ENCODE measurements at places on chromosomes 7 and 10.
A peak's percentile ranks its signal among the peaks of the same experiment; 100 is the strongest.

GRCh38 chr10:44476409-44477045, 91.6 kb upstream of the CXCL12 start:
- DNase-seq = no peak

GRCh38 chr7:113891031-113891350, 27.8 kb downstream of the PPP1R3A start:
- DNase-seq = no peak

GRCh38 chr7:84510505-84510904, 315.9 kb upstream of the SEMA3A start:
- DNase-seq = no peak

DNA sequence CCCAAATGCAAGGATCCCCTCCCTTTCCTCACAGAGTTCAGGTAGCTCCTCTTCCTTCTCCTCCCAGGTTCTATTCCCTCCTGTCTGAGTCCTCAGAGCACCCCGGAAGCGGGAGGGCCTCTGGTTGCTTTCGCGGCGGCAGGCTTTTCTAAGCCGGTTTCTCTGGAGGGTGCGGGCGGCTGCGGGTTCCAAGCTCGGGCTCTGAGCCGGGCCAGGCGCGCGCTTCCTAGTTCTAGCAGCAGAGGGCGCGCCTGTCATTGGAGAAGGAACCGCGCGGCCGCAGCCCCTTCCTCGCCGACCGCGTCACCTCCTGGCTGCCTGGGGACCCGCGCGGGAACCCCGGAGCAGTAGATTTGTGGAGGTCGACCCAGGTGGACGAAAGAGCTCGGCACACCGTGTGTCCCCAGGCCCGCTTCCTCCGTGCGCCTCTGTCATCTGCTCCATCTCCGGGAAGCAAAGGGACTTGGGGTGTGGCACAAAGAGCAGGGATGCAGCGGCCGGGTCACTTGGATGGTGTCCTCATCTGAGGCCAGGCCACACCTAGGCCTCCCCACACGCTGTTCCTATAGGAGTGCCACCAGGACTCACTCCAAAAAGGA, 389.0 kb upstream of the PODXL start:
- DNase-seq = no peak

DNA sequence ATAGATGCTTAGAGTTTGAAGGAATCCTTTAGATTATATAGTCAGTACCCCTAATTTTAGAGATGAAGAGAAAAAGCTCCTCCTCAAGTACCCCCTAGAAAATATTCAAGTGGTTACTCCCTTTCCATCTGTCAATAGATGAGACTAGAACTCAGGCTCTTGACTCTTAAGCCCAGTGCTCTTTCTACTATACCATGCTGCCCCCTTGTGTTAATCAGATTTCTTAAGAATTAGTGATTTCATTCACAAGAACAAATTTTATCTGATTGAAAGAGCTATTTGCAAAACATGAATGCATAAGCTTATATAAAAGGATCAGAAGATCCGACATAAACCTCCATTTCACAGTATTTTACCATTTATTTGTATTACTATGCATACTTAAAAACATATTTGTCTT, 179.3 kb downstream of the TFEC start:
- DNase-seq = no peak

- no peak for DNase-seq
Observed at GRCh38 chr10:113651021-113651420, 12.8 kb downstream of the NRAP start.

- DNase-seq = no peak
Observed at GRCh38 chr10:29611781-29612381, 22.9 kb downstream of the SVIL start.

DNA sequence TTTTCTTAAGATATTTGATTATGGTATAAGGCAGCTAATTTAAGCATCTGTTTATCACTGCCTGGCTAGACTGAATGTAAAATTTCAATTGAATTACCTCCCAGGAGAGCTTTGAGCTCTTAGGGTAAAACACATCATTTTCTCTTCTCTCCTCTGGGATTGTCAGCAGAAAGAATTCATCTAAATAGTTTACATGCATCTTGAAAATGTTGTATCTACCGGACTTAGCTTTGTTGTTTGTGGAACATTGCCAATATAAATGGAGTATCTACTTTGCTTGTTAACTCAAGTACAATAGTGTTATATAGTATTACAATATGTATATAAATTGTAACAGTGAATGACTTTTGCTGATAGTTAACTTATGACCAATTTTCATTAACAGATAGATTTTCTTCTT, 73.3 kb downstream of the TAF3 start:
- no peak for DNase-seq

GRCh38 chr10:11325817-11326216, 285.6 kb downstream of the USP6NL start:
- DNase-seq = no peak

GRCh38 chr10:95196046-95196445, 2.0 kb downstream of the ACSM6 start:
- no peak for DNase-seq

DNA sequence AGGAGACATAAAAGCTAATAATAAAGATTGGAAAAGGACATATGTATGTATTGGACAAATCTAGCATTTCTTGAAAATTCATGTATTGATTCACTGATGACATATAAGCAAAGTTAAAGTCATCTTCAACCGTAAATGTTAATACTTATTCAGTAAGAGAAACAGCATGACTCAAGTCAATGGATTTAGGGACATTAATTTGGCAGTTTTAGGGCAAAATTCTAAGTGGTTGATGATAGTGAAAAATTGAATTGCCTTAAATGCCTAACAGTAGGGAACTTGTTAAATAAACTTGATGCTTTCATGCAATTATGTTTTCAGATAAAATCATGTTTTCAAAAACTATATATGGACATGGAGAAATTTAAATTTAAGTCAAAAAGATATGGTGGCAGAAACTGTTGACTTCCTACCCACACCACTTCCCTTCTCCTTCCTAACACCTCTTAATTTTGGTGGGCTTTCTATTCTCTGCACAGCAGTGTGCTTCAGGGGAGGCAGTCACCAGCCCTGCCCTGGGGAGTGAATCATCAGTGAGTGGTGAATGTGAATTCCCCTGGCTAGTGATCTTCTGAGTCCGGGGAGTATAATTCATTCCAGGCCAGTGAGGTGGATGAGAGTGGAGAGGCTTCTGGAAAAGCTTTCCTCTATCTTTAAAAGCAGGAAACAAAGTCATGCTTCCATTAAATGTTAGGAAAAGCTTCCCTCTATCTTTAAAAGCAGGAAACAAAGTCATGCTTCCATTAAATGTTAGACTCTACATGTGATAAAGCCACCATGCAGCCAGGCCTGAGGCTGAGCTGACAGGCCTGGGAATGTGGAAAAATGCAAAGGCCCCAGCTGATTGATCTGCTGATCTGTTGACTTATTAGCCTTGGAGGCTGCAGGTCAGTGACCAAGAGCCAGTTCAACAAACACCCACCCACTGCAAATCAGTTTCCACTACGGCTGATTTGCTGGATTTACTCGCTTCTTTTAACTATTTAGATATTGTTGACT, 25.2 kb upstream of the ITGB1 start:
- DNase-seq = no peak

- no peak for DNase-seq
Observed at GRCh38 chr7:129742256-129742655, 130.7 kb downstream of the NRF1 start.

GRCh38 chr7:134435161-134435920, 23.6 kb downstream of the AKR1B1 start:
- DNase-seq = no peak

- no peak for DNase-seq
Observed at GRCh38 chr10:36211856-36212255, 569.8 kb upstream of the FZD8 start.

- no peak for DNase-seq
Observed at GRCh38 chr7:29271319-29271658, 76.7 kb downstream of the CHN2 start.

DNA sequence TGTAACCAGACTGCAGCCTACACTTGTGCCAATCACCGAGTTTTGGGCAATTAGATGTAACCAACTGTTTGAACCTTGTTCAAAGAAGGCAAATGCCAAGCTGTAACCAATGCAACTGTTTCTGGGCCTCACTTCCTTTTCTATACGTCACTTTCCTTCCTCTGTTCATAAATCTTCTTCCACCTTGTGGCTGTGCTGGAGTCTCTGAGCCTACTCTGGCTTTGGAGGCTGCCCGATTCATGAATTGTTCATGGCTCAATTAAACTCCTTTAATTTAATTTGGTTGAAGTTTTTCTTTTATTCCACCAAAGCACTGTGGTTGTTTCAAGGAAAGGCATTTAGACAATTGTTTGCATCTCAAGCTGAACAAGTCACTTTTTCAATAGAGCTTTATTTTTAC, 43.5 kb upstream of the UCN3 start:
- no peak for DNase-seq

DNA sequence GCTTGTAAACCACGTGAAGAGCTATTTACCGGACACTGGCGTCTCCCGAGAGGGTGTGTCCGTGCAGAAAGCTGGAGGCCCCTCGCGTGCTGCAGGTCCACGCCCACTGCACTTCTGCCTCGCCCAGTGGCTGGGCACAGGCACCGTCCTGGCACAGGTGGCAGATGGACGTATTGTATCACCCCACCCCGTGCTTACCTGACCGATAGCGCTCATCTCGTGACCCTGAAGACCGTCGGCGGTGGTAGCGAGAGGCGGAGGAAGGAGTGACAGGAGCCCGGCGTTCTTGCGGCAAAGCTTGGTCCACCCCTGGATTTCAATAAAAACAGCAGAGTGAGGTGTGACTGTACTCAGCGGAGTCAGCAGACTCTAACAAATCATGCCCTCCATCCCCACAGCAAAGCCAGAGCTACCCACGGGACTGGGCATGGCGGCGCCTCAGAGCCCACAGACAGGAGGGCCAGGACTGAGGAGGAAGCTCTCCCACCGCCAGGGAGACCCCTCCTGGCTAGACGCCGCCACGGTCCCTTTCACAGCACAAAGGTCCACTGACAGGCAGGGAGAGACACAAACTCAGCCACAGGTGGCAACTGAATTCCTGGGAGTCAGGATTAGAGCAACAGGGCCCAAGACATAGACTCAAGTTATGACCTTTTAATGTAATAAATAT, 217.1 kb downstream of the DIP2C start:
- DNase-seq = no peak

GRCh38 chr10:21759232-21759631, 225.2 kb downstream of the MLLT10 start:
- no peak for DNase-seq

- no peak for DNase-seq
Observed at GRCh38 chr10:99393683-99394082, 36.7 kb downstream of the GOT1 start.

DNA sequence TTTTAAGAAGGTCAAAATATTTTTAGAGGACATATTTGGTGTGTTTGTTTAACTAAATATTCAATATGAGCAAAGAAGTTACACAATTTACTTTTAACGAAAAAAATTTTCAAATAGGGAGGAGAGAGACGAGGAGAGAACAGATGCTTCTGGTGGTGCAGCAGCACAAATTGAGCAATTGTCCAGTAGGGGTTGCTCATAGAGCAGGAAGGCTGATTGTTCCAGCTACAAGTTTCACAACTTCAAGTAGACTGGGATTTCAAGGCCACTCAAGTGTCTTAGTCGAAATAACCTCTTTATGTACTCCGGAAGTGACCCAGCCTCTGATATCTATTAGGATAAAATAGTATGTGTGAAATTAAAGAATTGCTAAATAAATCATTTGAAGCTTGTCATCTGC, 197.9 kb downstream of the HDAC9 start:
- no peak for DNase-seq

DNA sequence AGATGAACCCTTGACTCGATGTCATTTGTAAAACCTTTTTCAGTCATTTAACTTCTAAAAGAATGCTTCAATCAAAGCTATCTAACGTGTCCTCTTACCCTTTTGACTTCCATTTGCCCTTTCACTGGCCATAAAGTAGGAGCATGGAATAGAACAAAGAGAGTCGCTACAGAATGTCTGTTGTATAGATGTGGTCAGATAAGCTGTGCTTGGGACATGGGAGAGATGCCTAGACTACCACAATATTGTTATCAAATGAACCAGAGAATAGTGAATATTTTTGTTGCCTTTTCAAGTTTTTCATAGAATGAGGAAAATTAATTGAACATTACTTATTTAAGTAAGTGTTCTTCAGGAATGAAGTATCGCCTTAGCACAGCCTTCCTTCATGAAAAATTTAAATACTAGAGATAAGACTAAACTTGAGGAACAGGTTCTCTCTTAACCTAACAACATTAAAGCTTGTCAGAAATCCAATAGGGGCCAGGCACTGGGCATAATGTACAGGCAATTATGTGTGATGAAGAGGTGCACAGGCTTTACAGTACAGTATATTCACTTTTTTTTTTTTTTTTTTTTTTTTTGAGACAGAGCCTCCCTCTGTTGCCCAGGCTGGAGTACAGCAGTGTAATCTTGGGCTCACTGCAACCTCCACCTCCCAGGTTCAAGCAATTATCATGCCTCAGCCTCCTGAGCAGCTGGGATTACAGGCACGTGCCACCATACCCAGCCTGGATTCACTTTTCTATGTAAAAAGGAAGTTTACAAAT, 7.5 kb upstream of the KMT2E start:
- peak; percentile 50 for DNase-seq

- DNase-seq = no peak
Observed at GRCh38 chr7:36999626-37000485, 275.6 kb upstream of the AOAH start.

DNA sequence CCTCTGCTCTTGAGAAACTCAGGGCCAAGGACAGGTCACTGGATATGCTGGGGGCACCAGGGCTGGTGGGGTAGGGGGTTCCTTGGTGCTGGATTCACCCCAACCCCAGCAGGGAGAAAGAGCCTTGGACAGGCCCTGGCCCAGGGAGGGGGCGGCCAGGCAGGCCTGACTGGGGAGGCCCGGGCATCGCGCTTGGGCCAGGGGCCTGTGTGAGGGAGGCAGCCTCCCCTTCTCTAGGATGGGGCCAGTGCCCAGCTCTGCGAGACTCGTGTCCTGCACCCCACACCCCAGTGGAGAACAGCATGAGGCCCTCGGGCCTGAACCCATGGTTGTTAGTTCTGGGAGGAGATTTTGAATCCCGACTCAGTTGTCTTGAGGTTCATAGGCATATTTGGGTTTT, 217.1 kb downstream of the ZNF248 start:
- no peak for DNase-seq

GRCh38 chr7:39971924-39972323, 21.9 kb downstream of the CDK13 start:
- no peak for DNase-seq

DNA sequence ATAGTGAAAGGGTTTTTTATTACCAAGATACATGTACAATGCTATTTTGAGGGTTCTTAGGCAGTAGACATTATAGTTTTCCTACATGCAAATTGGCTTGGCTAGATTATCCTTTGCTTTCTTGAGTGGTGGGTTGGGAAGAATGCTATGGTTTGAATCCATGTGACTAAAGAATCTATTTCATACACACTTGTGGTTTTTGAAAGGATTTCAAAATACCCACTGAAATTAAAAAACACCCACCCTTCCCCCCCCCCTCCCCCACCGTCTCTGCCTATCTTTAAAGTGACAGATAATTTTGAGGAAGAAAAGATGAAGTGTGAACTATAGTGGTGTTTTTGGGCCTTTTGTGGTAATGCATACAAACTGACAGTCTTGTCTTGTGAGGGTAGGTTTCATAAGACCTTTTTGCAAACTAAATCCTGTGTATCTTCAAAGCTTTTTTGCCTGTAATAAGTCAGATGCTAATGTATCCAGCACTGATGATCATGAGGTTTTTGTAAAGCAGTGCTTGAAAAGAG, 90.9 kb downstream of the TPST1 start:
- no peak for DNase-seq

- no peak for DNase-seq
Observed at GRCh38 chr10:133010095-133010842, 67.9 kb upstream of the CFAP46 start.

- no peak for DNase-seq
Observed at GRCh38 chr7:137538361-137538762, 194.8 kb upstream of the PTN start.

- no peak for DNase-seq
Observed at GRCh38 chr7:155589001-155589980, 42.9 kb upstream of the CNPY1 start.
